ENCODE measurements at places on chromosomes 7 and 10.

GRCh38 chr7:15507171-15507570, 54.6 kb downstream of the AGMO start:
- no peak for DNase-seq

- no peak for DNase-seq
These were observed 667.6 kb upstream of the ANKRD30A start for GRCh38 chr10:36457751-36458150.

DNA sequence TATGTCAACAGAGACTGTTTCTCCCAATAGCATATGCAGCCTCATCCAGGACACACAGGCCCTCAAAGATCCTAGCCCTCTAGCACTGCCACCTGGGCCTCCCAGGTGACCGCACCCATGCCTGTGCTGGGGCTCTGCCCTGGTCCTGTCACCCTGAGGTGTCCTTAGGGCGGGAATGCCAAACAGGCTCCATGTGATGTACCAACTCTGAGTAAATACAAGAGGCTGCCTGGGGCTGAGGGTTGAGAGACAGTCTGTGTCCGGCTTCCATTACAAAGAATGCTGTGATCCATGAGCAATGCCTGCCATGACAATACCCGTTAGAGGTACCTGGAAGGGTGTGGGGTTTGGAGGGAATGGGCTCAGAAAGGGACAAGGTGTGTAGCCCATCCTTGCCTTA, 83.0 kb upstream of the KAT6B start:
- DNase-seq: no peak

GRCh38 chr10:99945263-99945662, 64.5 kb downstream of the DNMBP start:
- DNase-seq: no peak

DNA sequence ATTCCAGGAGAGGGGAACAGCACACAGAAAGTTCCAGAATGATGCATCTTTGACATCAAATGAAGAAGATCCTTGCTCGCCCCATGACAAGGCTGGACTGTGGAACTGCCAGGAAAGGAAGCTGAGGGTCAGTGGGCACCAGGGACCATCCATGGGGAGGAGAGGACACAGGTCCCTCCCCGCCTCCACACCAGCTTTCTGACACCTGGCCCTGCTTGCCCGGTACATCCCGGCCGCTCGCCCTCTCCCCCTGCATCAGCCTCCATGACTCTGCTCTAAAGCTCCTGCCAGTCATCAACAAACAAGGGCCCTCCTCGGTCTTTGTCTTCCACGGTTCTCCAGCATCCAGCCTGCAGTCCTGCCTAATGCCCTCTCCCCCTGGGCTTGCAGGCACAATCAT, 222.3 kb downstream of the GRID1 start:
- no peak for DNase-seq

GRCh38 chr10:505419-505818, 184.0 kb downstream of the DIP2C start:
- DNase-seq: no peak

- no peak for DNase-seq
These were observed 5.6 kb upstream of the MUC3A start for GRCh38 chr7:100943693-100944092.

GRCh38 chr7:134692344-134692705, 45.7 kb downstream of the BPGM start:
- DNase-seq: no peak

- no peak for DNase-seq
These were observed 120.8 kb upstream of the CDCA7L start for GRCh38 chr7:22066522-22066921.

DNA sequence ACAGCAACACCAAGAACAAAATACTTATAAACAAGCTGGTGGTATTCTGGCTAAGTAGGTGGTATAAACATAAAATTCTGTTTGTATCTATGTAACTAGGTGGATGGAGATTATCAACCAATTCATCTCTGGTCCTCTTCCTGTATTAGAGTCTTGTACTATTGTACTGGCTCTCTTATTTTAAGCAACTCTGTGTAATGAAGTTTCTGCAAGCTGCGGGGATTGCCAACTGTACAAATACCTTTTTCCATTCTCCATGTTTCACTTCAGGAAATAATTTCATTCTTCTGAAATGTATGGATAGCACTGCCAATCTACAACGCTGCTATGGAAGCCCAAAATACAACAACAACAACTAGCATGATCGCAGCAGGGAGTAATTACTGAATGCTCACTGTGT, 44.8 kb downstream of the JAZF1 start:
- no peak for DNase-seq

DNA sequence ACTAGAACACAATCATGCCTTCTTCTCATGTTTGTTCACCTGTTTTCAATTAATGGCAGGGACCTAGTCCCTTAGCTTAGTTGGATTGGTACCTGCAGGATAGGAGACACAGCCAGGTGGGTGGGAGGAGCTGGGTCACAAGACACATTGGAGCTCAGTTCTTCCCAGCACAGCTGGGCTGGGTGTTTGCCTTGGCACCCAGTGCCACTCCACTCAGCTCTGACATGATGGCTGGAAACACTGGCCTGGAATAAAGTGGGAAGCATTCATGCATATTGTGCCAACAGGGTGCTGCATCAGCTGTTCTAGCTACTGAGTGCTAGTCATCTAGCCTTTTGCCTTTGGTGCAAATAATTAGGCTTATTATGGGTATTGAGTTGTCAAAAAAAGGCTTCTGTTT, 226.1 kb downstream of the PTEN start:
- no peak for DNase-seq

GRCh38 chr7:154776350-154776749, 226.6 kb downstream of the PAXIP1 start:
- DNase-seq: no peak

- no peak for DNase-seq
These were observed 21.3 kb downstream of the CCDC71L start for GRCh38 chr7:106639476-106640334.

DNA sequence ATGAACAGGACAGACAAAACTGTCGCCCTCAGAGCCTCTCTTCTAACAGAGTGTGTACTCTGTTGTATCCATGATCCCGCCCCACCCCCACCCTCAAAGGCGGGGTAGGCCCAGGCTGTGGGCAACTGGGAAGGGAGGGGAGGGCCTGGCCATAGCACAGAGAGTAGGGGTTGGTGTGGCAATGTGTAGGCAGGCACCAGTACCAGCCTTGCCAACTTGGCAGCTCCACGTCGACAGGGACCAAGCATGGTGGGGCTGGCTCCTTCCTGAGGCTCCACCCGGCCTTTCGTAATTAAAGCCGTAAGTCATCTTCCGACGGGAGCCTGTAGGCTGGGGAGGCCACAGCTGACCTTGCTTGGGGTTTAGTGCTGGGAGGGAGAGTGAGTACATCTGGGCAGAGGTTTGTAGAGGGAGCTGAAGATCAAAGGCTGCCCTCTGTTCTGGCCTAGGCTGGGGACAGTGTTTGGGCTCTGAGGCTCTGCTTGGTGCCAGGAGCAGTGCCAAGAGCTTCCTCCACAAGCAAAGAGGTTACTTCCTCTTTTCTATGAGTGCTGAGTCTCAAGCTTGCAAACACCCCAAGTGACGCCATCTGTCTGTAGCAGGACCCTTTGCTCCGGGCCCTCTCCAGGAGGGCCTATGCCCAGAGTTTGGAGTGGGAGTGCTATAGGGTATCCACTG, 121.6 kb downstream of the C10orf105 start:
- DNase-seq: no peak

DNA sequence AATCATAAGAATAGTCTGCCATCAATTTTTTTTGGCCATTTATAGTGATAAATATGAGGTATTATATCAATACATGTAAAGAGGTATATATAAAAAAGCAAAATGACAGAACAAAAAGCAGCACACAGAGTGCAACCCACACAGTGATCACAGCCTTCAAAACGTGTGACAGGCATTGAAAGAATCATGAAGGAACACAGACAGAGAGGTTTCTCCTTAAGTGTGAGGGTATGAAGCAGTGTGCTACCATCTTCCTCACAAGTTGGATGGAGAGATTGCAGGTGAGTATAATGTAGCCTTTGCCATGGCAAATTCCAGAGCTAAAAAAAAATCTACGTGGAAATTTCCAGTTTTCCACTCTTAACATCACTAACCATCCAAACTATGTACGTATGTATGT, 19.6 kb upstream of the EPC1 start:
- no peak for DNase-seq

GRCh38 chr10:25694971-25695370, 239.1 kb upstream of the MYO3A start:
- DNase-seq: no peak

GRCh38 chr7:12692479-12693259, 5.2 kb downstream of the ARL4A start:
- no peak for DNase-seq

- no peak for DNase-seq
These were observed 28.9 kb upstream of the ECHDC3 start for GRCh38 chr10:11713186-11713743.

DNA sequence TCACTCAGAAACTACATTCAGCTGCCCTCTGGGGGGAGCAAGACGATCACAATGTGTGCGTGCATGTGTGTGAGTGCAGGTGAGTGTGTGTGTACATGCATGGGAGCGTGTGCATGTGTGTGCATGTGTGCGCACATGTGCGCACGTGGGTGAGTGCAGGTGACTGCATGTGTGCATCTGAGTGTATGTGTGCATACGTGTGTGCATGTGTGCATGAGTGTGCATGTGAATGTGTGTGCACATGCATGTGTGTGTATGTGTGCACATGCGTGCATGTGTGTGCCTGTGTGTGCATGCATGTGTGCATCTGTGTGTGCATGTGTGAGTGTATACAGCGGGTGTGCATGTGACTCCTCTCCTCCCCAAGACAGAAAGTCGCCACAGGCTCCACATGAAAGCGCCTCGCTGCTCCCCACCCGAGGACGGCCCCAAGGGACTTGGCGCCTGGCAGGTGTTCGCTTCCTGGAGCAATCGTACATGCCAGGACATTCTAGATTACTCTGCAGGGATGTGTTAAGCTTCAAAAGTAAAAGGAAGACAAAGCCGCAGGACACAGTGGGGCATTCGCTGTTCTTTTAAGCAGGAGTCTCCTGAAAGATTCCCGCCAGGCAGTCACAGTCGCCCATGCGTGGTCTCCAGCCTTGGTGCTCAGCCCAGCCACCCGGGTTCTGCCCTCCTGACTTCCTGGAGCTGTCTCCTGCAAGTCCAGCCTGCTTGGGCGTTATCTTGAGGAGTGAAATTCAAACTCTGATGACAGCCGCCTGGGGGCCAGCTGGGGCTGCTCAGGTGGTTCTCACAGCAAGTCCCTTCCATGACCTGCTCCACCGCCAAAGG, 42.0 kb upstream of the ADGRA1 start:
- DNase-seq: no peak

GRCh38 chr7:149838992-149839408, 825 bp downstream of the ZNF862 start:
- DNase-seq: no peak

- no peak for DNase-seq
These were observed 57.8 kb downstream of the INPP5F start for GRCh38 chr10:119783665-119784027.

DNA sequence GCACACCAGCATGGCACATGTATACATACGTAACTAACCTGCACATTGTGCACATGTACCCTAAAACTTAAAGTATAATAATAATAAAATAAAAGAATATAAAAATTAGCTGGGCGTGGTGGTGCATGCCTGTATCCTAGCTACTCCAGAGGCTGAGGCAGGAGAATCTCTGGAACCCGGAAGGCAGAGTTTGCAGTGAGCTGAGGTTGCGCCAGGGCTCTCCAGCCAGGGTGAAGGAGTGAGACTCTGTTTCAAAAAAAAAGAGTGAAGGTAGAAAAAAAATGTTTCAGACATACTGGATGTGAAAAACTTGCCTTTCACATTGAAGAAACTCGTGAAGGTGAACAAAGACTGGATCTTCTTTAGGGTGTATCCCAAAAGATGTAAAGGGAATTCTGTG, 26.7 kb downstream of the TSPAN14 start:
- DNase-seq: no peak

DNA sequence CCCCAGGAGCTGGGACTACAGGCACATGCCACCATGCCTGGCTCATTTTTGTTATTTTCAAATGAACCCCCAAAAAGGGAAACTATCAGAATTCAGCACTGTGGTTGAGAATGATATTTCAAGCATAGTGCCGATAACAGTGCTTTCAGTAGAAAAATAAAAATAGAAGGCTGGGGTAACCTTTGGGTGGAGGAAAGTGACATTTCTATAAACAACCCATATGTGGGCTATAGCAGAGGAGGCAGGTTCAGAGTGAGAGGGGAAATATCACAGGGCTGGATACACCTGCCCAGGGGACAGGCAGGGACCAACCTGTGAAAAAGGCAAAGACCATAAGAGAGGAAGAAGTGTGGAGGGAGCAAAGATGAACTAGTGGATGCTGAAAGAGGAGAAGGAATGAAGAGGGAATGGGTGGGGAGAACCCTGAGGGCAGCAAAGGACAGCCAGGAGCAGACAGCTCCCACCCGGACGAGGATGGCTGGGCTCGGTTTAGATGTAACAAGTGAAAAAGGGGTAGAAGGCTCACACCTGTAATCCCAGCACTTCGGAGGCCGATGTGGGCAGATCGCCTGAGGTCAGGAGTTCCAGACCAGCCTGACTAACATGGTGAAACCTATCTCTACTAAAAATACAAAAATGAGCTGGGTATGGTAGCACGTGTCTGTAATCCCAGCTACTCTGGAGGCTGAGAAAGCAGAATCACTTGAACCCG, 56.5 kb downstream of the MAP3K8 start:
- DNase-seq: no peak

- no peak for DNase-seq
These were observed 1285.1 kb downstream of the XPNPEP1 start for GRCh38 chr10:108638225-108638624.

- peak; percentile 27 for DNase-seq
These were observed 10.7 kb downstream of the AMZ1 start for GRCh38 chr7:2698581-2699288.

GRCh38 chr7:22442187-22442881, 57.7 kb downstream of the STEAP1B start:
- no peak for DNase-seq
